Peyer's patch (tissue), 4 donors: ENCODE measurements at places on chromosomes 11 and 22. TPM values are rescaled to one million over a fixed set of nuclear protein-coding genes. Genes with fewer than 3 reads are reported as not detected.
A peak's percentile ranks its signal among the peaks of the same experiment; 100 is the strongest.

- no peak overlapping the region for H3K27ac ChIP-seq
- H3K4me3 ChIP-seq: no peak overlapping the region
- no peak for DNase-seq
- no peaks in the 10 kb centered on the region for H3K4me1 ChIP-seq
Measured at GRCh38 chr11:20597154-20597679, 2.2 kb upstream of the SLC6A5 start.

DNA sequence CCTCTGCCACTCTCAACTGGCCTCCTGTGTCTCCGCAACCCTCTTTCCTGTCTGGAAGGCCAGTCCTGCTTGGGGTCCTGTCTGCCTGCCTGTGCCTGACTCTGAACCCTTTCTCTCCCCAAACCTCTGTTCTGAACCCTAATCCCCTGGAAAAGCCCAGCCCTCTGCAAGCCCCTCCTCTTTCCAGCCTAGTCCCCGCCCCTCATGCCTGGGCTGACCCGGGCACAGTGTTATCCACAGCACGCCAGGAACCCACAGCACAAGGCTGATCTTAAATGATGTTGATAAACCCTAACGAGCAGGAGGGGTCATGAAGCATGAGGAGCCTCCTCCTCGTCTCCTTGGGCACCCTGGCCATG lies at the start of gene IFITM10:
IFITM10 (minus strand) TSS at position 115 of the 359 bp plus-strand sequence. CDS start 153 bp downstream, outside the sequence.
- H3K27ac ChIP-seq: peak within 1 kb of the TSS; percentile 72
- no peaks in the 10 kb centered on the region for H3K36me3 ChIP-seq
- H3K4me1 ChIP-seq: peaks cover 38% of the 10 kb centered on the region
- no peak within 1 kb of the TSS for H3K4me3 ChIP-seq
- H3K27me3 ChIP-seq: no peaks in the 10 kb centered on the region

- H3K27me3 ChIP-seq: no peaks in the 10 kb centered on the region
- no peak overlapping the region for H3K27ac ChIP-seq
- H3K4me1 ChIP-seq: no peaks in the 10 kb centered on the region
Measured at GRCh38 chr11:10275714-10276113, 18.3 kb downstream of the SBF2 start.

DNA sequence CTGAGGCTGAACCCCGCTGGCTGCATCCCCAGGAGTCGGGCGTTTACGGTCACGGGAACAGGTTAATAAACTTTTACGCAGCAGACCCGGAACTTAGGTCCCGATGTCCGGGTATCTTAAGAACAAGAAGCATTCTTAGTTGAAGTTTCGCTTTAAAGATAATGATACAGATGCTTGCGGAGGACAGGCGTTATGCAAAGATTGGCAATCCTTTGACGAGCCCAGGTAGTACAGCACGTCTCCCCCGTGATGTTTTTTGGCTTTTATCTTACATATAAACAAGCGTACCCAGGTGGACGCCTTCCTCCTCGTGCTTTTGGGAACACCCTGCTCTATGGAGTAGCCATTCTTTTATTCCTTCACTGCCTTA lies 871 bp upstream of the TOLLIP start:
- no peaks in the 10 kb centered on the region for H3K36me3 ChIP-seq
- peak overlapping the region; percentile 97 for H3K27ac ChIP-seq
- no peaks in the 10 kb centered on the region for H3K27me3 ChIP-seq
- H3K4me1 ChIP-seq: peaks cover 36% of the 10 kb centered on the region

GRCh38 chr11:126282736-126283591 lies at the start of gene TIRAP:
TSS of gene TIRAP (plus strand) at chr11:126283093. CDS start at chr11:126290895, 7,802 bp downstream.
- H3K4me1 ChIP-seq: peaks cover 12% of the 10 kb centered on the region
- peaks cover 5% of the 10 kb centered on the region for H3K36me3 ChIP-seq
- H3K27ac ChIP-seq: peak within 1 kb of the TSS; percentile 96
- peak; percentile 55 for DNase-seq
- no peaks in the 10 kb centered on the region for H3K27me3 ChIP-seq
- peak within 1 kb of the TSS; percentile 82 for H3K4me3 ChIP-seq

DNA sequence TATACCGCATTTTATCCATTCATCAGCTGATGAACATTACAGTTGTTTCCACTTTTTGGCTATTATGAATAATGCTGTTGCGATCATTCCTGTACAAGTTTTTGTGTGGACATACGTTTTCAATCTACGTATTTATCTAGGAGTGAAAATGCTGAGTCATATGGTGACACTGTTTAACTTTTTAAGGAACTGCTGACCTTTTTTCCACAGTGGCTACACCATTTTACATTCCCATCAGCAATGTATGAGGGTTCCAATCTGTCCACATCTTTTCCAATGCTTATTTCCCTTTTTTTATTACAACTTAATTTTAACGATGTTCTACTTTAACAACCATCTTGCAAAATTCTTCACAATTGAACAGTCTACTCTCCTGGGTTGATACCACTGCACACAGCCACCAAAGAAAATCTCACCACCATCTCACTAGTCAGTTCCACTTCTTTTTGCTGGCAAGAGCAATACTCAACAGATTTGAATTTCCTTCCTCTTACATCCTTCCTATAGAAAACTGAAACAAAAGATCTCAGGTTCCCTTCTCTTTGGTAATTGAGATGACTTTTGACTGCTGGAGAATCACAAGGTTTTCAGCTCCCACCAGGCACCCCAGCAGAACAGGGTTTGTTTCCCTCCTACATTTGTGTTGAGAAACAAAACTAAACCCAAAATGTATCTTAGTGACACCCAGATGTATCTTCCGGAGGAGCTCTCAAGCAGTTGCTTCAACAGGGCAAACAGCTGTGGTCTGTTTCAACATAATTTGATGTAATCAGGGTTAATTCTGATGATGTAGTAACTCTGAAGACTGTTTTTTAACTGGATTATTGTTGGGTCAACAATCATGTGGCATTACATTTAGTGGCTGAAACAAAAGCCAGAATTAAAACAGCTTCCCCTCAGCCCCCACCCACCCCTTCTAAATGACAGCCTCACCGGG lies 7.0 kb upstream of the GAB2 start:
- no peaks in the 10 kb centered on the region for H3K4me1 ChIP-seq
- peak overlapping the region; percentile 20 for H3K27ac ChIP-seq
- no peak for DNase-seq
- no peaks in the 10 kb centered on the region for H3K27me3 ChIP-seq
- no peaks in the 10 kb centered on the region for H3K36me3 ChIP-seq

GRCh38 chr11:104433751-104434150 lies 269.8 kb upstream of the PDGFD start:
- H3K36me3 ChIP-seq: no peaks in the 10 kb centered on the region
- no peak overlapping the region for H3K27ac ChIP-seq
- no peaks in the 10 kb centered on the region for H3K4me1 ChIP-seq
- no peak for DNase-seq

- no peaks in the 10 kb centered on the region for H3K36me3 ChIP-seq
- H3K4me3 ChIP-seq: no peak overlapping the region
- H3K4me1 ChIP-seq: no peaks in the 10 kb centered on the region
- H3K27me3 ChIP-seq: no peaks in the 10 kb centered on the region
- no peak for DNase-seq
Measured at GRCh38 chr11:93131709-93132108, 66.1 kb downstream of the SLC36A4 start.

- no peak for DNase-seq
- H3K27ac ChIP-seq: no peak overlapping the region
- H3K36me3 ChIP-seq: no peaks in the 10 kb centered on the region
- no peaks in the 10 kb centered on the region for H3K27me3 ChIP-seq
- H3K4me3 ChIP-seq: no peak overlapping the region
Measured at GRCh38 chr11:5626196-5626595, 1.4 kb downstream of the TRIM34 start.

GRCh38 chr11:70918242-70918641 lies 334.1 kb downstream of the SHANK2 start:
- H3K27ac ChIP-seq: no peak overlapping the region
- H3K4me1 ChIP-seq: no peaks in the 10 kb centered on the region
- no peaks in the 10 kb centered on the region for H3K27me3 ChIP-seq
- DNase-seq: no peak

- no peak overlapping the region for H3K27ac ChIP-seq
- no peak overlapping the region for H3K4me3 ChIP-seq
- no peaks in the 10 kb centered on the region for H3K27me3 ChIP-seq
Measured at GRCh38 chr11:35735903-35736302, 73.3 kb downstream of the TRIM44 start.

GRCh38 chr11:113881856-113882255 lies 6.5 kb upstream of the USP28 start:
- DNase-seq: no peak
- no peaks in the 10 kb centered on the region for H3K4me1 ChIP-seq
- no peaks in the 10 kb centered on the region for H3K27me3 ChIP-seq
- H3K36me3 ChIP-seq: no peaks in the 10 kb centered on the region
- no peak overlapping the region for H3K4me3 ChIP-seq
- H3K27ac ChIP-seq: no peak overlapping the region

GRCh38 chr11:43548916-43549315 lies 131.6 kb upstream of the HSD17B12 start:
- H3K4me1 ChIP-seq: no peaks in the 10 kb centered on the region
- H3K27me3 ChIP-seq: no peaks in the 10 kb centered on the region
- no peak for DNase-seq

DNA sequence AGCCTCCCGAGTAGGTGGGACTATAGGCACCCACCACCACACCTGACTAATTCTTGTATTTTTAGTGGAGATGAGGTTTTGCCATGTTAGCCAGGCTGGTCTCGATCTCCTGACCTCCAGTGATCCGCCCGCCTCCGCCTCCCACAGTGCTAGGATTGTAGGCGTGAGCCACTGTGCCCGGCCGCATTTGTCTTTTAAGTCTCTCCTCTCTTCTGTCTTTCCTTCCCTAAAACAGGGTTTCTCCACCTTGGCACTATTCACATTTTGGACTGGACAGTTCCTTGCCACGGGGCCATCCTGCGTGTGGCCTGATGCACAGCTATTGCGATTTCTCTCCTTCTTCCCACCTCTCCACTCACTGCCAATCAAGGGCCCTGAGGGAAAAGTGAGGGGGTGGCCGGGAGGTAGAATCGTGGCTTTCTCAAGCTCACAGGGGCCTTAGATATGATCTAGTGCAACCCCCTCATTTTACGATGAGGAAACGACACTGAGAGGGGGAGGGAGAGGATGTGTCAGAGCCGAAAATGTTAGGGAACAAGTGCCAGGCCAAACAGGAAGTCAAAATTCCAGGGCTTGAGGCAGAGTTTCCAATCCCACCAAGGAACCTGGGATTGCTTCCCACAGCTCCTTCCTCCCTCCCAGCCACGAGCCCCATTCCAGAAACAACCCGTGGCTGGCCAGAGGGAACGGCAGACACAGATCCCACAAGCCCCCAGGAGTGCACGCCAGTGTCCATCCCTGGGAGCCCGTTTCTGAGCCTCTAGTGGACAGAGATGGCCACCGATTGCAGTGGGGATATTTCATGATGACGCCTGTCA lies 21.2 kb downstream of the SCGB1A1 start:
- H3K27ac ChIP-seq: peak overlapping the region; percentile 53
- H3K36me3 ChIP-seq: no peaks in the 10 kb centered on the region
- peak; percentile 41 for DNase-seq
- H3K4me3 ChIP-seq: no peak overlapping the region
- peaks cover 4% of the 10 kb centered on the region for H3K4me1 ChIP-seq

DNA sequence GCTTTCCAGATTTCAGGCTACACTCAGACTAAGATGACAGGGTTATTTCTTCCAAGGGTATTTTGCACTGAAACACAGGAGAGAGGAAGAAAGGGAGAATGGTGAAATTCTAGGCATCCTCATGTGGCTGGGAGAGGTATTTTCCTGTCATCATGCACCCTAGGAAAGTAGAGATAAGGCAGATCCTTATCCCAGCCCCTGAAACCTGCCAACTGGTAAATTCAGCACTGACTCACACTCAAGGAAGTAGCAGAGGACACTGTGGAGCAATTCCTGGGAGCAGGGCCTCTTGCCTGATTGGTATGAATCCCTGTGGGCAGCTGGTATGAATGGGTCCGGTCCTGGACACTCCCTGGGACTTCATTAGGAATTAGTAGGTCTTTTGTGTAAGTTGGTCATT lies 37.6 kb upstream of the SLC5A1 start:
- no peak for DNase-seq
- H3K4me3 ChIP-seq: no peak overlapping the region
- no peaks in the 10 kb centered on the region for H3K36me3 ChIP-seq
- no peaks in the 10 kb centered on the region for H3K27me3 ChIP-seq
- H3K4me1 ChIP-seq: no peaks in the 10 kb centered on the region

GRCh38 chr11:78438298-78438975 lies 20.8 kb upstream of the GAB2 start:
- H3K36me3 ChIP-seq: no peaks in the 10 kb centered on the region
- no peaks in the 10 kb centered on the region for H3K27me3 ChIP-seq
- no peak overlapping the region for H3K27ac ChIP-seq

DNA sequence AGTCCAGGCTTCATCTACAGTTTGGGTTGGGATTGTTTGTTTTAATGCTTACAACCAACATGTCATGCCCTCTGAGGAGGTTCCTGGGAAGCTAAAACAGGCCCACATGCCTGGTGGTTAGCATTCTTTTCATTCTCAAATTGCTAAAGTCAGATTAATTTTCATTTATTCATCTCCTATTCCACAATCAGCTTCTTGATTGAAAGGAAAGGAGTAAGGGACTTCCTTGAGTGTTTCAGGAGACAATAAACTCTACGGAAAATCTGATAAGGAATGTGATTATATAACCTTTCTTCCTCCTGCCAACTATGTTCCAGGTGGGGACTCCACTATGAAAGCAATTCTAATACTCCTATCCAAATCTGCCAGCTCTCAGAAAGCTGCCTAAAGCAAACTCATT lies 30.8 kb downstream of the MRTFA start:
- H3K36me3 ChIP-seq: no peaks in the 10 kb centered on the region
- no peak for DNase-seq
- no peaks in the 10 kb centered on the region for H3K27me3 ChIP-seq
- H3K4me1 ChIP-seq: no peaks in the 10 kb centered on the region
- no peak overlapping the region for H3K4me3 ChIP-seq

DNA sequence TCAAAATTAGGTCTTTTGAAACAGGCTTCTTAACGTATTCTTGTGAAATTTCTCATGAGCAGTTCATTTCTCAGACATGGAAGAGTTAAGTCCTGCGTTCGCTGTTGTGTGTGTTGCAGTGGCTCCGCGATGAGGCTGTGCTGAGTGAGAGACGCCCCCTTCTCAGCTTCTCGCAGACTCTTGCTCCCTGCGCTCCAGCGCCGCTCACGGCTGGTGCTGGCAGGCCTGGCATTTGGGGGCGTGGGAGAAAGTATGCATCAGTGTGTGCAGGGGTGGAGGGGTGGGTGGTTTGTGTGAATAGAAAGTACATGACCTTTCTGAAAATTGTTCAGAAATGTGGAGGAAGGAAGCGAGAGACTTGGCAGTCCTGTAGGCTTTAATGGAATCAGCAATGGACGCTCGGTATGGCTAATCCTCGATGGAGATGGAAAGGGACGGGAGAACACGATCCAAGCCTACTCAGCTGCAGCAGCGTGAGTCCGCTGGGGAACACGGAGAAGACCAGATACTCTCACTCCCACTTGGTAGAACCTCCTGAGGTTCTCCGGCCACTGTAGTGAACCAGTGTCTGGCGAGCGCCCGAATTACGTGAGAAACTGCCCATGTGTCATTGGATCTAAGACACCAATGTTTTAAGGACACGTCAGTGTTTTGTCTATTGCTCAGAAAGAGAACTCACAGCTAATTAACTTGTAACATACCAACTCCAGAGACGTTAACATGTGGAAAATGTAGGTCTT lies 5.9 kb downstream of the TAB1 start:
- H3K36me3 ChIP-seq: no peaks in the 10 kb centered on the region
- H3K27me3 ChIP-seq: no peaks in the 10 kb centered on the region
- H3K27ac ChIP-seq: no peak overlapping the region
- no peak overlapping the region for H3K4me3 ChIP-seq
- peaks cover 3% of the 10 kb centered on the region for H3K4me1 ChIP-seq

The MGAT3 gene
- total RNA-seq: 53.7 TPM

The LRRC32 gene
- 16.4 TPM for total RNA-seq

The OR5A1 gene
- not detected for total RNA-seq

The PRR33 gene
- not detected for total RNA-seq

The PRODH gene
- total RNA-seq: 176 TPM

The USP2 gene
- total RNA-seq: 2.5 TPM

The LIF gene
- total RNA-seq: 8.2 TPM

The MS4A14 gene
- total RNA-seq: 15.7 TPM

The MS4A12 gene
- not detected for total RNA-seq
